ENCODE measurements at places on chromosomes 7 and 10.

- no peak for DNase-seq
Observed at GRCh38 chr7:149075286-149075685, 15.2 kb downstream of the ZNF786 start.

GRCh38 chr10:122121059-122121458 lies 132.1 kb downstream of the TACC2 start:
- DNase-seq = no peak

- peak; percentile 25 for DNase-seq
Observed at GRCh38 chr7:85600395-85600794, 413.5 kb upstream of the SEMA3D start.

- no peak for DNase-seq
Observed at GRCh38 chr7:112789453-112789816, 758 bp downstream of the TMEM168 start.

DNA sequence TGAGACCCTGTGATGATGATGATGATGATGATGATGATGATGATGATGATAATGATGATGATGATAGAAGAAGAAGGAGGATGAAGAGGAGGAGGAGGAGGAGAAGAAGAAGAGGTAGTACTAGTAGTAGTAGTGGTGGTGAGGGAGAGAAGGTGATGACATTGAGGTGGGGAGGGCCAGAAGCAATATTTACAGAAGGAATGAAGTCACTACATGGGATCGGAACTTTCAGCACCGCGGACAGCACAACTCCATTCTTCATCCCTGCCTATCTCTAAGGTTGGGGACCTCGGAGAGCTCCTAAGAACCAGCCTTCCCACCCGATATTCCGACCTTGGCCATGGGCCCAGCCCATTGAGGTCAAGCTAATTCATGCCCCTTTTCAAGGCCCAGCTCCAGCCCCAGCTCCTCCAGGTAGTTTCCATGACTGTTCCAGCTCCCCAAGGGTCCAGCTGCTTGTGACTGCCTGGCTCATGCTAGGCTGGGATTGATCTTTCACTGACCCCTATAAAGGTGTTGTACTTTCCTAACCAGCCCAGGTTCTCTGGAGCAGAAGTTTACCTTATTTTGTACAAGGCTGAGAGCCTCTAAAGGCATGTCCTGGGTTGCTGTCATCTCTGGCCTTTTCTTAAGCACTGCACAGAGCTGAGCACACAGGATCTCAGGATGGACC lies 10.3 kb downstream of the CRHR2 start:
- peak; percentile 70 for DNase-seq

GRCh38 chr10:46026106-46026505 lies 4.3 kb downstream of the NCOA4 start:
- DNase-seq = no peak

- DNase-seq = no peak
Observed at GRCh38 chr10:63935705-63936104, 414.5 kb downstream of the REEP3 start.

GRCh38 chr7:49424109-49424508 lies 349.3 kb upstream of the VWC2 start:
- no peak for DNase-seq

GRCh38 chr7:96224073-96224472 lies 97.8 kb downstream of the SLC25A13 start:
- DNase-seq = no peak

- peak; percentile 34 for DNase-seq
Observed at GRCh38 chr10:60611291-60611747, 167.0 kb upstream of the CDK1 start.

DNA sequence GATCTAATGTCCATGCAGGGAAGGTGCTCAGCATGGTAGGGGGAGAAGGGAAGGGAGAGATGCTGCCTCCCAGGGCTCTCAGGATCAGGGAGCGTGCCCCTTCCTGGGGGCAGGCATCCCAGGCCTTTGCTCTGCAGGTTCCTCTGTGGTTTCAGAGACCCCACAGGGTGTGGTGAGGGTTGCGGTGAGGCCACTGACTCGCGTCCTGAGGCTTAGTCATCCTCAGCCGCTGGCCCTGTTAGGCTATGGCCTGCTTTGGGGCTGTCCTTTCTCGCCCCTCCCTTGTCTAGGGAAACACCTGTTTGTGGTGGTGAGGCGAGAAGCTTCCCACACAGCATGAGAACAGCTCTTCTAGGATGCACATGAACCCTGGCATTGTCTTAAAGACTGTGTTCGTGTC lies 558.3 kb upstream of the FOXK1 start:
- DNase-seq = no peak

- no peak for DNase-seq
Observed at GRCh38 chr10:125689955-125690569, 7.1 kb upstream of the TEX36 start.

DNA sequence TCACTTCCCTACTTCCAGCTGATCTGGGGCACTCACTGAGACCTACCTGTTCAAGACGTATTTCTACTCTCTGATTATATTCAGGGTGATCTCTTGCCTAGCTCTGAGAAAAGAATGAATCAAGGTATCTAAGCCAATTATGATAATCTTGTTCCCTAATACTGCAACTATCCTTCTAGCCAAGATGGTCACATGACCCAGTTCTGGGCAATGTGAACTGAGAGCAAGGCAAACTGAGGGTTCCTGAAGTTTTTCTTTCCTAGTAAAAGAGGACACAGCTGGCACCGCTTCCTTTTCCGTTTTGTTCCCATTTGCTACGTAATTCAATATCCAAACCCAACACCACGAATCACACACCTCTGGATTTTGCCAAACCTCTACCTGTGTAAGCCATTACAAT lies 5.9 kb upstream of the GPAM start:
- DNase-seq = no peak

DNA sequence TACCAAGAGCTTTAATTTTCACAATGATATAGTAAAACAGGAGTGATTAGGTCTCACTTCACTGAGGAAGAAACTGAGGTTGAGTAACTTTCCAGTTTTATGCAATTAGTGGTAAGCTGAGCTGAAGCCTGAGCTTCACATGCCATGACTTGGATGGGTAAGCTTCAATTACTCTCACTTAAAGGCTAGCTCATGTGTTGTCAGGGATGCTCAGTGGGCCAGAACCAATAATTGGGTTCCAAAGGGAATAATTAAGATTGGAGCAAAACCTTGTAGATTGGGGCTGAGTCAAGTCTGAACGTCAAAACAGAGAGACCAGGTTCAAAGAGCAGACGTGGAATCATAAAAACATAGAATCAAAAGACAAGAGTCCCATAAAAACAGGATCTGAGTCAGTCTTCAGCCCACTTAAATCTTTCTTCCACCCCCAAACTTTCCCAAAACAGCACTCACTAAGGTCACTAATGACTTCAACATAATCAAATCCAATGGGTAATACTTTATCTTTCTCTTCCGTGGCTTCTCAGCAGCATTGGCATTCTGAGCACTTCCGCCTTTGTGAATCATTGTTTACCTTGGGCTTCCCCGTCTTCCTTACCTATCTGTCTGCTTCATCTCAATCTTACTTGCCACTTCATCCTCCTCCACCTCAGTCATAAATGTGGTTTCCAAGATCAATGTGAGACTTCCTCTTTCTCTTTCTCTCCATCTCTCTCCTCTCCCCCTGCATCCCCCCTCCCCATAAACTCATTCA lies 23.0 kb upstream of the EGFR start:
- no peak for DNase-seq

GRCh38 chr7:139035586-139036353 lies at the start of gene ZC3HAV1L:
TSS of gene ZC3HAV1L (minus strand) at chr7:139036042. CDS start at chr7:139036017, 25 bp downstream.
- peak; percentile 61 for DNase-seq

DNA sequence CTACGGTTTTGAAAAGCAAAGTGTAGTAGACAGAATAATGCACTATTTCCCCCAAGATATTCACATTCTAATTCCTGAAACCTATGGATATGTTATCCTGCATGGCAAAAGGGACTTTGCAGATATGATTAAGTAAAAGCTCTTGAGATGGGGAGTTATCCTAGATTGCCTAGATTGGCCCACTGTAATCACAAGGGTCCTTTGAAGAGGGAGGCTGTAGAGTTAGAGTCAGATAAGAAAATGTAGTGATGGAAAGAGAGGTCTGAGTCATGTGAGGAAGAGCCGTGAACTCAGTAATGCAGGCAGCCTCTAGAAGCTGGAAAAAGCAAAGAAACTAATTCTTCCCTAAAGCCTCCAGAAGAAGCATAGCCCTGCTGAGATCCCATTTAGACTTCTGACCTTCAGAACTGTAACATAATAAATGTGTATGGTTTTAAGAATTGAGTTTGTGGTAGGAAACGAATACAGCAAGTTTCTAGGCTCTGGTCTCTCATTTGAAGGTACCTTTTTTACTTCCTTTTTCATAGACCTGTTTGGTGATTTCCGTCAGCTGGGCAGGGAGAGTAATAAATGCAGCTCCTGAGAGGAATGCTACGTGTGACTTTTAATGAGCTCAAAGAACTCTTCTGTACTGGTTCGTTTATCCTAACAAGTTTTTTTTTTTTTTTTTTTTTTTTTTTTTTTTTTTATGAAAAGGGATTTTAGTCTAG lies 41.9 kb upstream of the NXPH1 start:
- no peak for DNase-seq

DNA sequence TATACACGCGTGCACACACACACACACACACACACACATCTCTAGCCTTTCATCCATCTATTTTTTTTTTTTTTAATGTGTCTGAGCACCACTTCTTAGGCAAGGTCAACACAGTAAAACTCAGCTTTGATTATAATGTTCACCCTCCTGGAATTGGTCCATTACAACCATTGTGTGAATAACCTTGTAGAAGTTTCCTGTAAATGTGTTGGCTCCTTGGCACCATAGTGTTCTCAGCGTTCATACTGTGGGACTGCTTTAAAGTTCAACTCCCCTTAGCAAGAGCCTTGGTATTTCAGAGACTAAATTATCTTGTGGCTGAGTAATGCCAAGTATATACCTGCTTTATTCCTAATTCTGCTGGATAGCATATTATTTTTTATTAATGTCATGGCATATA lies 106.3 kb upstream of the PRPS1L1 start:
- DNase-seq = no peak

- DNase-seq = no peak
Observed at GRCh38 chr10:30052062-30052461, 7.3 kb downstream of the JCAD start.

DNA sequence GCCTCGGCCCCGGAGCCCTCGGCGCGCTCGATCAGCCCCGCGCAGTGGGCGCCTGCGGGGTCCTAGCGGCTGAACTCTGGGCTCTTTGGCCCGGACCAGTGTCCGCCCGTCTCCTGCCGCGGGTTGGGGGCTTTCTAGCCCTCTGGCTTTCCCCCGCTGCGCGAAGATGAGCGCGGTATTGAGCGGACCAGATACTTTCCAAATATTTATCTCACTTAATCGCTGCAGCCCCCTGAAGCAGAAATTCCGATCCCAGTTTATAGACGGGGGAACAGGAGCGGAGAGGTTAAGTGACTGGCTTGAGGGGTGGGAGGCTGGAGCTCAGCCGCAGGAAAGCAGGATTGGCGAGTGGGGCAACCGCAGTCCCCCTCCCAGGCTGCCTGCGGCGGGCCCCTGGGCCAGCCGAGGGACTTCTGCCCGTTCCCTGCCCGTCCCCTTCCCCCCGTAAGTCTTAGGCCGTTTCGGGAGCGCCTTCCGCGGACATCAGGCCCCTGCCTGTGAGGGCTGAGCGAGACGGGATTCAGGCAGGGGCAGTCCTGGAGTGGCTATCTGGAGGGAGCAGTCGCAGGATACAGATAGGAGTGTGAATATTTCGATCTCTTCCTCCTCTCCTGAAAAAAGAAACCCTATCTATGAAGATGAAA lies 565 bp downstream of the STRIP2 start:
- DNase-seq = peak; percentile 39

- DNase-seq = no peak
Observed at GRCh38 chr10:96608805-96609204, 22.0 kb upstream of the TM9SF3 start.

DNA sequence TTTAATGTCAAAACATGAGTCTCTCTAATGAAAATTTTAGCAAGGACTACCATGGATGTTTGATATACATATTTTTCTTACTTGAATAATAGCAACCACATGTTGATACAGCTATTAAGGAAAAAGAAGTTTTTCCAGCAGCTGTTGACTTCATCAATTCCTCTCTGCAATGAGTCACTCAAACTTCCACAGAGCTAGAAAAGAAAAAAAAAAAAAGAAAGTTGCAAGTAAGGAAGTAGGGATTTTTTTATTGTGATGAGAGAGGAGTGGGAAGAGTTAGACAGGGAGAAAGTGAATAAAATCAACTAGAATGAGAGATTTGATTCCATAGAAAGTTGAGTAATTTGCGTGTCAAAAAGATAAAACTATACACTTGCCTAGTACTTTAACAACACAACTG lies 46.2 kb downstream of the CAV1 start:
- no peak for DNase-seq

DNA sequence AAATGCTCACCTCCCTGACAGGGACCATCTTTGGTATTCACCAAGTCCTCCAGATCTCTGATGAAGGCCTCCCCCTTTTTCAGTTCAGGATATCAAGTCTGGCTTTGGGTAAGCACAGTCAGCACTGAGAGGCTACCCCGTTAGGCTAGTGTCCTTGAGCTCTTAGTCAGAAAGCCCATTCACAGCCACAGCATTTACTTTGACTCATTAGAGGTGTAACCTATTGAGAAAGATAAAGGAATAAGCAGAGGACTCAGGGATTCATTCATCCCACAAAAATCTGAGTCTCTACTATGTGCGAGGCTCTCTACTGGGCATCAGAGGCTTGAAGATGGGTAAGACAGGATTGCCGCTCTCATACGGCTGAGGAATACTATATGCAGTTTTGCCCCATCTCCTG lies 14.0 kb upstream of the RAMP3 start:
- no peak for DNase-seq

DNA sequence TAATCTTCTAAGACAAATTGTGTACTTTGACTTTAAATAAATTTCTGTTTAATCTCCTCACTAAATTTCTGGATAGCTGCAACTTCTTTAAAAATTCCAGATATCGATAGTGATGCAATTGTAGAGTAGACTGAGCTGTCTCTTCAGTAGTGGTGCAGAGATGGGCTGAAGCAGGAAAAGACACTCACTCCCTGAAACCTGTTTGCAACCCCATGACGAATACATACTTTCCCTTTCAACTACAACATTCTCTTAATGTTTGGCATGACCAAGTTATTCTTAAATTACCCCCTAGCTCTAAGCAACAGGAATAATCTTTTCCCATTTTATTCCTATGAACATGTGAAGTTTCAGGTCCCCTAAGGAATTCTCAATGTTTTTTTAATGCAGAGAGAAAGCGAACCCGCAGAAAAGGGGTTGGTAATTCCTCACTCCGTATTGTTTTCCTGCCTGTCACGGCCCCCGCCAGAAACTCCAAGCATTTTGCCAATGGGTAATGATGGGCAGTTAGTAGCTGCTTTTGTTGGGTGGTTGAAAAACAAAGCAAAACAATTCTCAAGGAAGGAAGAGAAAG lies 1.3 kb downstream of the THSD7A start:
- DNase-seq = no peak

- no peak for DNase-seq
Observed at GRCh38 chr7:55185941-55186609, 167.3 kb downstream of the EGFR start.

DNA sequence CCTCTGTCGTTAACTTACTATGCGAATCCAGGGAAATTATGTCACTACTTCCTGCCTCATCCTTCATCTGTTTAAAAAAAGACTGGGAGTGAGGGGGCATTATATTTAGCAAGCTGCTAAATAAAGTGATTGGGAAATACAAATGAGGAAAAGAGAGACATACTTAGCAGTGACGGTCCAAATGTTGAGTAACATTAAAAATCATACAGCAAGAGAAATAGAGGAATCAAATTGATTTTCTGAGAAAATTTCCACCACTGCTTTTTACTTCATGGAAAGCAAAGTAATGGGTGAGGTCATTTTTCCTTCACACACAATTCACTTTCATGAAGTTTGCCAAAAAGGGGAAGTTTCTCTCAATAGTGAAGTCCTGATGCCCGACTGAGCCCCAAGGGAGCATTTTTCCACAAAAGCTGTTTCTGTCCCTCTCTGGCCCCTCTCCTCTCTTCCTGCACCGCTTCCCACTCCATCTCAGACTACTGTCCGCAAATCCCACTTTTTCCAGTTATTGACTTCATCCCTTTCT lies 61.9 kb upstream of the ADO start:
- DNase-seq = no peak

Measured in H9 (cell line).